ENCODE measurements at places on chromosomes 2 and 18.

DNA sequence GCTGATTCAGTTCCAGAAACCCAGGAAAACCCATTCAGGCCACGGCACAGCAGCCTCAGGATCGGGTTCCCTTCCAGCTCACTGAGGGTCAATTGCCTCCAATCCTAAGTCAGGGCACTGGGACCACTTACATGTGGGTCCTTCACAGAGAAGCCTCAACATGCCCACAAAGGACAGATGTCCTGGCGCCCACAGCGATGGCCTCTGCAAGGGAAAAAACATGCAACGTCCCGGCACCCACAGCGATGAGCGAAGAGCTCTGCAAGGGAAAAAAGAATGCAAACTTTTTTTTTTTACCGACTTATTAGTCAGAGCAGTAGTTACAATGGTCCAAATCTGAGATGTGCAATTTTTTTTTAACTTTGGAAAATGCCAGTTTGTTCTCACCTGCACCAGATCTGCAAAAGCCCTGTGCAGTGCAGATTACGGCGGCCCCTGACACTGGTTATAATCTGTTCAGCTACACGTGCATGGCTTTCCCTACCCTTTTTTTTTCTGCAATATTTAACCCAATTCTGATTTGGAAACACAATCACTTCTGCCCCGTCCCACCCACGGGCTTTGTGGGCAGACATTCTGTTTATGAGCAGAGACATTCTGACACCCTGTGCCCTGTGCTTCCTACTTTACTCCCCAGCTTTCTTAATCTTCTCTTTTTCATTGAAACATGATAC lies 159.3 kb upstream of the SALL3 start:
- DNase-seq, result no peak

- no peak for DNase-seq
Measured at GRCh38 chr2:158926478-158926948, 41.9 kb upstream of the TANC1 start.

- DNase-seq, result no peak
Measured at GRCh38 chr18:69686861-69687260, 260.8 kb downstream of the CD226 start.

- DNase-seq, result no peak
Measured at GRCh38 chr2:226117510-226118065, 682.0 kb downstream of the IRS1 start.

DNA sequence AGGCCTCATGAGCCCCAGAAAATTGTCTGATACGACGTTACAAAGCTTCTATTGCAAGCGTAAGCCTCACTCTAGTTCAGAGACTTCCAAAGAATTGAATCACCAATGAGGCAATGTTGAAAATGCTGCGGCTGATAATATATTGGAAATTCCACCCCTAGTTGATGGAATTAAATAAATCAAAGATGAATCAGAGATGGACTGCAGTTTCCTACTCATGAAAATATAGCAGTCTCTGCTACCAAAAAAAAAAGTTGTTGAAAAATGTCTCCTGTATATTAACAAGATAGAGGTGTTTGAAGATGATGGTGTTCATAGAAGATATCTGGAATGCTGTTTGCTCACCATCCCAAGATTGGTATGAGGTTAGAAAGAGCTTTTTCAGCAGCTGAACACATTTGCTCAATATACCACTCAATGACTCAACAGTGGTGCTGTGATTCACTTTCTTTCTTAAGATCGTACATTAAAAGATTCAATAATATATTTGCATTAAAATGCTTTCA lies 99.8 kb upstream of the ARHGAP28 start:
- no peak for DNase-seq

DNA sequence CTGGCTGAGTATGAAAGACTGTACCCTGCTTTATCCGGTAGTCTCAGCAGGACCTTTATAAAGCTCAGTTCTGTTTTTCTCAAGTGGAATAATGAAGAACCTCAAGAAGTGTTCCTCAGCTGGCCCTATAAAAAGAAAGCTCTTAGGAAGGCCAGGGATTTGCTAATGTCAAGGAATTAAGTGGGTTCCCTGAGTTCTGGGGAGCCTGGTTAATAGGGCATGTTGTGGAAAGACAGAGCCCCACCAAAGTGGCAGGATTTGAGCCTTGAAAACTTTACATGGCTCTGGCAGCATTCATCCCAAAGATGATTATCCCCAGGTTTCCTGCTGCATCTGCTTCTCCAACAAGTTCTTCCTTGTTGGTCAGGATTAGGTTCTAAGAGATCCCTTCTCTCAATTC lies 6.9 kb upstream of the DYSF start:
- DNase-seq, result no peak

- DNase-seq, result no peak
Measured at GRCh38 chr2:110854355-110855081, 122.1 kb downstream of the ACOXL start.
